Heart right ventricle (tissue), 16 donors: ENCODE measurements at places on chromosomes 11 and 22. TPM values are rescaled to one million over a fixed set of nuclear protein-coding genes. Genes with fewer than 3 reads are reported as not detected.
A peak's percentile ranks its signal among the peaks of the same experiment; 100 is the strongest.

DNA sequence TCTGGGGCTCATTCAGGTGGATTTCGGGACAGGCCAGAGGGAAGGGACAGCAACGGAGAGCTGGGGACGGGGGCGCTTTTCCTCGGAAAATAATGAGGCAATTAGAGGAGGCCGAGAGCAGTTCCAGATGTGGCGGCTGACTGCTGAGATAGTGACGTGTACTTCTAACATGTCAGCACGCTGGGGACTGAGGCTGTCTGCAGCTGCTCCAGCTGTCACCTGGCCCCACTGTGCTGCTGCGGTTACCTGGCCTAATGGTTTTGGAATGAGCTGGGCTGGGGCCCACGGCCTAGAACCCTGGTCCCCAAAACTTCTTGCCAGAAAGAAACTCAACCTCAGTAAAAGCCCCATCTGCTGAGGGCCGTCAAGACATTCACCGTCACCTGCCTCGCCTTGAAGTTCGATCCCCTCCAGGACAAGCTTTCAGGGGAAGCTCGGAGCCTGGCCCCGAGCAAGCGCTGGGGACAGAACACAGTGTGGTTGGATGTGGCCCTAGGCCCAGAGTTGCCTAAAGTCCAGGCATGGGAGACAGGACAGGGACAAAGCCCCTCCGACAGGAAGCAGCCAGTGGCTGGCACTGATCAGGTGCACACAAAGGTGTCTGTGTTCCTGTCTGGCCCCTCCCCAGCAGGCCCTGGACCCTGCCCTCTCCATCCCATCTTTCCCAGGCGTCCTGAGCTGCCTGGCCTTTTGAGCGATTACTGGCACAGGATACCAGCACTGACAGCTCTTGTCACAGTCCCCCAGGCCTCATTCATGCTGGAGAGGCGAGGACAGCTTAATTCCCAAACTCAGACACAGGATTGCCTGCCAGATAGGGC, 22.1 kb downstream of the RPUSD4 start:
- DNase-seq: no peak

DNA sequence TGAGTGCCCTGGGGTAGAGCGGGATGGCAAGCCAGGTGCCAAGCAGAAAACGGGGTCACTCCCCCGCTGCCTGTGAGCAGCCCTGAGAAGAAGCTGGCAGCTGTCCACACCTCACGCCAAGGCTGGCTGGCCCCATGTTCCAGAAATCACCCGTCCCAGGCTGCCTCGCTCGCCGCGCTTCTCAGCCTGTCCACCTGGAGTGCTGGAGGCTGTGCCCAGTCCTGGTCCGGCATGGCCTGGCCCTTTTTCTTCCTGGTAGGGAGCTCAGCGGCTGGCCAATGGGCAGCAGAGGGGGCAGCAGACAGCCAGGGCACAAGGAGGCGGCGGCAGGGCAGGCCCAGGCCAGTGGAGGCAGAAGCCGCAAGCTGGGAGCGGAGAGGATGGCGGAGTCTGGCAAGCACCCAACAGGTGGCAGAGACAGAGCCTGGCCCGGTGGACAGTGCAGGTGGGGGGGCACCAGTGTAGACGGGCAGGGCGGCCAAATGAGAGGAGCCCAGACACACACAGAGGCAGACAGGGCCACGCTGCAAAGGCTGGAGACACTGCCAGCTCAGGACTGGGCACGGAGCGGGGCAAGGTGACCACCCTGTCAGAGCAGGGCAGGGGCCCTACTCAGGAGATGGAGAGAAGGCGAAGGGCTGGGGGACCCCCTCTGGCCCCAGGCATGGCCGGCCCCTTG, 37.2 kb upstream of the TH start:
- DNase-seq: no peak

GRCh38 chr11:72347691-72348090, 86.6 kb downstream of the CLPB start:
- DNase-seq: no peak

- no peak for DNase-seq
Measured at GRCh38 chr11:5203366-5203765, 2.9 kb upstream of the OR51V1 start.

Gene ROBO3
- total RNA-seq: 4.4 TPM

DNA sequence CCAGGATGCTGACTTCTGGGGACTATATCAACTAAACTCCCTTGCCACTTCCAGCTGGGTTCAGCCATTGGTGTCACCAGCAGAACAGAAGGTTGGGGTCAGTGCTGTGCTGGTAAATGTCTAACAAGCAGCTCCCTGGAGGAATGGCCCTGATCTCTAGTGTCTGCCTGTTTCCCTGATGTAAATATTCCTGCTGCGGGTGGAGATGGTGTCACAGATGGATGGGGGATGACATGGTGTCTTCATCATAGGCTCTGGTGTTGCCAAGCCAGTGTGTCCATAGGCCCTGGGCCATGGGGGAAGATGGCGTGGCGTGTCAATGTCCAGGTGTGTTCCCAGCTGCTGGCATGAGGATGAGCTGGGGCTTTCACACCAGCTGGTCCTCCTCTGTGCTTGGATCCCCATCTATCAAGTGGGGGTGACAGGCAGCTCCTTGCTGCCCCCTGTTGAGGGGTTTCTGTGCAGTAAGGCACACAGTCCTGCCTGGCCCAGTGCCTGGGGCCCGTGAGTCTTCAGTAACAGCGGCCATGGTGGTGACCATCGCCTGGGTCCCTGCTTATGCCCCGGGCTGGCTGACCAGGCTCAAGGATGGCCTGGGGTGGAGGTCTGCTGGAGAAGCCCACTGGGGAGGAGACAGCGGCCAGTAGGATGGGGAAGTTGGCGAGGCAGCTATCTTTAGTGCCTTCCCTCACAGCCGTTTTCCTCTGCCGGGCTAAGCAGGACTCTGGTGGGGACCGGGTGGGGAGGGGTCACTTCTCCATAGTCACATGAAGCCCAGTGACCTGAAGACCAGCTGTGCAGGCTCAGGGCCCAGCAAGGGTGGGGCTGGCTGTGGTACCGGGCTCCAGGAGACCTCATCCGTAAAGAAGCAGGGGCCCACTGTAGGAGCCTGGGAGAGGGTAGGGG, 12.7 kb downstream of the RPL3 start:
- peak; percentile 47 for DNase-seq

Gene TNNI2
- total RNA-seq: not detected

DNA sequence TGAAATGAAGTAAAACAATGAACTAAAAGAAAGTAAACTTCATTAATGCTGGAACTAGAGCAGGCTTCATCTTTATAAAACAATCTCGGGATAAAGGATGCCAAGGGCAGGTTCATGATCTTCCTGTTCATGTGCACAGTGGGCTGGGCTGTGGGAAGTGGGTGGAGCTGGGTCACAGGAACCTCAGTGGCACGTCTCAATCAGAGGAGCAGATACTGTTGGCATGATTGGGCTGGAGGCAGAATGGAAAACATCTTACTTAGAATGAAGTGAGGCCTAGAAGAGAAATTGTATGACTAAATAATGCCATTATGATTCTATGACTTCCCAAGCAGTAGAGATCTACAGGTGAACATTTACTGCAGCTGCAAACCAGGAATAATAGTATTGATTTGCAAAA, 45.4 kb upstream of the CALCB start:
- no peak for DNase-seq

- DNase-seq: peak; percentile 72
Measured at GRCh38 chr11:69200331-69201065, 44.8 kb downstream of the SMIM38 start.

- DNase-seq: no peak
Measured at GRCh38 chr11:46616551-46617133, 385 bp downstream of the HARBI1 start.

DNA sequence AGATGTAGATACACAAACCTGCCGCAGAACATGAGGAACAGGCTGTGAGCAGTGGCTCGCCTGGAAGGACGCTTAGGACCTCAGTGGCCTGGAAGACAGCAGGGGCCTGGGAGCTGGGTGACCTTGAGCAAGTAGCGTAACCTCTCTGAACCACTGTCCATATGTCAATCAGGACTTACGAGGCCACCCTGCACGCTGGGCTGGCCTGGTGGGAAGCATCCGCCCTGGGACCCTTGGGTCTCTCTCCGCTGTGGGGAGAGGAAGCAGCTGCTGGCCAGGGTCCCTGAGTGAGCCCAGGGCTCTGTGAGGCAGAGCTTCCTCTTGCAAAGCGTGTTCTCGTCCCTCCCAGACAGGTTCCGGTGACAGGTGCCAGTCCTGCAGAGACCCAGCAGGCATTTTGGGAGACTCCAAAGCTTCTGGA, 14.0 kb upstream of the EHD1 start:
- peak; percentile 62 for DNase-seq

- no peak for DNase-seq
Measured at GRCh38 chr11:92865352-92865751, 104.1 kb upstream of the MTNR1B start.

GRCh38 chr11:117016246-117016645, 82.0 kb downstream of the SIK3 start:
- no peak for DNase-seq

- no peak for DNase-seq
Measured at GRCh38 chr11:85661972-85662664, 2.8 kb downstream of the CREBZF start.

DNA sequence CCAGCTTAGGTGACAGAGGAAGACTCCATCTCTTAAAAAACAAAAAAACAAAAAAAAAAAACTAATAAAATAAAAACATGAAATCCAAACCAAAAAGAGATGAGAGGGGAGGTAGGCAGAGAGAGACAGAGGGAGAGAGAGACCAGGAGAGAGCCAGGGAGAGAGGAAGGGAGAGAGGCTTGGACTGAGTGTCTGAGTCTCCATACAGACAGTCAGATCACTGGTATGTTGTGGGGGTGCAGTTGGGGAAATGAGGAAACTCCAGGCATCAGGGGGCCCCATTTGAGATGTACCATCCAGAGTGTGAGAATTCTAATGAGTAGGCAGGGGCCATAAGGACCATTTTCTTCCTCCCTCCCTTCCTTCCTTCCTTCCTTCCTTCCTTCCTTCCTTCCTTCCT, 53.1 kb upstream of the SEPTIN5 start:
- DNase-seq: no peak

Gene C11orf91
- not detected for total RNA-seq

GRCh38 chr11:96211436-96211835, 131.6 kb downstream of the MAML2 start:
- DNase-seq: no peak
